Common myeloid progenitor, CD34-positive (primary cell): ENCODE measurements at places on chromosomes 5 and 9.

GRCh38 chr9:104743376-104743985, 4.0 kb upstream of the NIPSNAP3A start:
- DNase-seq = peak; percentile 92

GRCh38 chr9:114777821-114778609, 27.8 kb downstream of the TNFSF15 start:
- DNase-seq = no peak

- DNase-seq = no peak
Observed at GRCh38 chr5:43553381-43553780, 3.5 kb downstream of the PAIP1 start.

DNA sequence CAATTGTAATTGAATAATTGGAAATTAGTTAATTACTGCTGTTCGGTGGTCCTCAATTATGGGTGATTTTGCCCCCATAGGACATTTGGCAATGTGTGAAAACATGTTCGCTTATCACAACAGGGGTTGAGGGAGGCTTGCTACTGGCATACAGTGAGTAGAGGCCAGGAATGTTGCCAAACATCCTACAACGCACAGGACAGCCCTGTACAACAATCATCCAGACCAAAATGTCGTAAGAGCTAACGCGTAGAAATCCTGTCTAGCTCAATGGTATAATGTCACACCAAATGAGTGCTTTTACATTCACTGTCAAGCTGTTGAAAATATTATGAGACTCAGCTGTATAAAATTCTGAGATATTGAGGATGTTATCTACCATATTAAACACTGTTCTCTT, 464.4 kb upstream of the TUSC1 start:
- DNase-seq = no peak

DNA sequence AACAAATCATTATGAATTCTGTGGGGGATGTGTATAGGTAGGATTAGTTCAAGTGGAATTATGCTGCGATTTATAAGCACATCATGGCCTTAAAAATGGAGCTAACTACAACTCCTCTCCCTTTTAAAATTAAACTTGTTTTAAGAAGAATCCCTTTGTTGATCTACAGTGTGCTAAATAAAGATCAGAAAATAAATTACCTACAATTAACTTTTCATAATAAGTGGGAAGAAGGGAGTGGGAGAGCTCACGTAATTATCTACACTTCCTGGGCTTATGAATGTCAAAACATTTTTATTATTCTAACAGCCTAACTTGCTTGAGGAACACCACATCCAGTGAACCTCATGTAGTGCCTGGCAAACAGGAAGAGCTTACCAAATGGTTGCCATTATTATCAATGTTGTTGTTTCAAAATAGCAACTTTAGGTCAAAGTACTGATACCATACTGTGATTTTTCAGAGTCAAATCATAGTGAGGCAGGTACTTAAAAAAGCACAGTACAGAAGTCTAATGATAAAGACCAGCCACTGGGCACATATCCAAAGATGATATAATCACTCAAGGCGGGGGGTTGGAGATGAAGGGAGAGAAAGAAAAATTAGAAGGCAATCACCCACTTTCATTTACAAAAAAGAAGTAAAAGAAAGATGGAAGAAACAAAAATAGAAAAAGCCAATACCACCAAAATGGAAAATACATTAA, 174.0 kb downstream of the RAPGEF6 start:
- no peak for DNase-seq

DNA sequence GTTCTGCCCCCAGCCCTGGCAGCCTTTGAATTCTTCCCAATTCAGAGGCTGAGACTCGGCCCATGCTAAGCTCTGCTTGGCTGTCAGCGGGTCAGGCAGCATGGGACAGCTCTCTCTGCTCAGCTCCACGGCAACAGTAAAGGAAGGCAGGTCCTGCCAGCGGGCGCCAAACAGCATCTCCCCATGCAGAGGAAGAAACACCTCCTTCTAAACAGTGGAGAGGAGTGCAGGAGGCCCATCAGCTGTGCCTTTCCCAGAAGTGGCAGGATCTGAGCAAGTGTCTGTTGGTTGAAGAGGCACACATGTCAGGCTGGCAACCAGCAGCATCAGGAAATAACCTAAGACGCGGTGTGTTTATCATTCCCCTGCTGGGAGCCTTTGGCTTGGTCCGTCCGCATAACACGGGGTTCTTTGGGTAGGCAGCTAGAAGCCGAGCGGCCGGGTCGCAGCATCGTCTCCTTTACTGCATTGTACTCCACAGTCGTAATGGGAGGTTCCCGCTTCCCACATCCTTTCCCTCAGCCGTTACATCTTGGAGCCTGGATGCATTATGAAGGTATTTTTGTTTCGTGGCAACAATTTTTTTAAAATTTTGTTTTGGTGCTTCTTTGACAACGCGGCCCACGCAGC, 42.7 kb upstream of the NCS1 start:
- DNase-seq = no peak

DNA sequence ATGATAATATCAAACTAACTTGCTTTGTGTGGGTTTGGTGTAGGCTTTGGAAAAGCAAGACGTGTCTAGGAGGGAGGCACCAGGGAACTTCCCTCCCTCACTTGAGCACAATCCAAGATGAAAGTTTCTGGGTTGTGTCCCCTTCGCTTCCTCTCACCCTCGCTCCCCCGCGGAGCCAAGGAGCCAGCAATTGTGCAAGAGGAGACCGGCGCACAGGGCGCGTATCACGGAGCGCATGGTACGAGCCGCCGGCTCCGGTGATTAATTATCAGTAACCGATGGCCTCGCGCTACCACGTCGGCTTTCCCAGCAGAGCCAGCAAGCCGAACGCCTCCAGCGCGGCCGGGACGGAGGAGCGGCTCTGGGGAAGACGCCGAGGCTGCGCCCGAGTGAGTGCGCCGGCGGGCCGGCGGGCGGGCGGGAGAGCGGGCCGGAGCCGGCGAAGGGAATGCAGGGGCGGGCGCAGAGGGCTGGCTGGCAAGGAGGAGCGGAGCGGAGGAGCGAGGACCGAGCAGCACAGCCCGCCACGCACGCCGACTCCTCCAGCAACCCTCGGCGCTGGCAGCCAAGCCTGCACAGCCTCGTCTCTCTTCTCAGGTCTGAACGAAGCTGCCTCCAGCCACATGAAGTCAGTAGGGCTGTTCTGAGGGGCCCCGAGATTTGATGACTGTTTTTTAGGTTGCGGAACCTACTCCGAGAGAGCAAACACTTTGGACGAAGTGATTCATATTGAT, 143.6 kb downstream of the BNC2 start:
- DNase-seq = peak; percentile 17

- peak; percentile 69 for DNase-seq
Observed at GRCh38 chr9:78030296-78030552, 1.4 kb downstream of the GNAQ start.

DNA sequence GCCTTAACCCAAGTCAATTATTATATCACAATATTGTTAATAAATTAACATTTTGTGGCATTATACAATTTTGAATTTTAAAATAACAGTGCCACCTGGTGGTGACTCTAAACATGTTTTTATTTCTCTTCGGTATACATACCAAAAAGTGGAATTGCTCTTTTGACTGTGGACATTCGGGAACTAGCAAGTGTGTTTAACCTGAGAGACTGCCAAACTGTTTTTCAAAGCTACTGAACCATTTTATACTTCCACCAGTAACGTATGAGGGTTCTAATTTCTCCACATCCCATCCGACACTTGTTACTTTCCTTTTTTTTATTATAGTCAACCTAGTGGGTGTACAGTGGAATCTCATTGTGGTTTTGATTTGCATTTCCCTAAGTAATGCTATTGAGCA, 18.3 kb upstream of the HSDL2 start:
- peak; percentile 75 for DNase-seq

GRCh38 chr5:116622375-116623050, 47.9 kb upstream of the SEMA6A start:
- DNase-seq = no peak

GRCh38 chr5:172793577-172794488, 22.8 kb upstream of the DUSP1 start:
- no peak for DNase-seq

DNA sequence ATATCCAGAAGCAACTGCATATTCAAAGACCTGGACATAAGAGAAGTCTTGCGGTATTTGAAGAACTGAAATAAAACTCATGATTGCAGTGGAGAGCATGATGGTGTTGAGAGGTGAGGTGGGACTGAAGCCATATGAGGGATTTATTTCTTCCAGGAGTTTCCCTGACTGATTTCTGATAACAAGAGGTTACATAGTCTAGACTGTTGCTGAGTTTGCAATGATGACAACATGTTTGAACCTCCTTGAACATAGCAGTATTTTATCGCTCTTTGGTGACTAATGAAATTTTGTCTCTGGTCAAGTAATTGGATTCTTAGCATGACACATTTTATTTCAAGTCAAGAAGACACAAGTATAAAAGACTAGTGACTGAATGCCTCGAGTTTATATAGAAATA, 61.8 kb downstream of the ACTBL2 start:
- no peak for DNase-seq

- no peak for DNase-seq
Observed at GRCh38 chr5:82147860-82148573, 130.1 kb downstream of the RPS23 start.
